ENCODE measurements at places on chromosomes 6 and 20.

DNA sequence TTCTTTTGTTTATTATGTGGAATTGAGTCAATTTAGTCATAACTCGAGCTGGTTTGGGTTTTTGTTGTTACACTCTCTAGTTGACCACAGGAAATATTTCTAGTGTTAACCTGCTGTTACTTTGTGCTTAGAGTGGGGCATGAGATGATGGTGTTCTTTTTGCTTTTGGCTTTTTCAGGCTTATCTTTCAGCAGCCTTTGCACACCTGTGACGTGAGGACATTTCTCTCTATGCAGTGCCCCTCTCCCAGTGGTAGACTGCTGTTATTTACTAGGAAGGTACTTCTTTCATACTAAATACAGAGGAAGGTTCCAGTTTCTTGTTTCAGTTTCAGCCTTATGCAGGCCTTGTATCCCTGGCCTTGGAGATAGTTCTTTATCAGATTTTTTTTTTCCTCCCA, 766.8 kb upstream of the MAN1A1 start:
- H3K27ac ChIP-seq: no peak overlapping the region
- H3K27me3 ChIP-seq: no peaks in the 10 kb centered on the region
- no peak for DNase-seq
- H3K4me3 ChIP-seq: no peak overlapping the region

- no peaks in the 10 kb centered on the region for H3K36me3 ChIP-seq
- no peak overlapping the region for H3K4me3 ChIP-seq
- H3K27me3 ChIP-seq: no peaks in the 10 kb centered on the region
- DNase-seq: no peak
- H3K4me1 ChIP-seq: peaks cover 3% of the 10 kb centered on the region
These were observed 8.0 kb downstream of the REPS1 start for GRCh38 chr6:138979813-138980668.

- H3K36me3 ChIP-seq: no peaks in the 10 kb centered on the region
- H3K27me3 ChIP-seq: no peaks in the 10 kb centered on the region
- no peak overlapping the region for H3K27ac ChIP-seq
- no peak overlapping the region for H3K4me3 ChIP-seq
These were observed 80.9 kb upstream of the TAB2 start for GRCh38 chr6:149236589-149236988.

DNA sequence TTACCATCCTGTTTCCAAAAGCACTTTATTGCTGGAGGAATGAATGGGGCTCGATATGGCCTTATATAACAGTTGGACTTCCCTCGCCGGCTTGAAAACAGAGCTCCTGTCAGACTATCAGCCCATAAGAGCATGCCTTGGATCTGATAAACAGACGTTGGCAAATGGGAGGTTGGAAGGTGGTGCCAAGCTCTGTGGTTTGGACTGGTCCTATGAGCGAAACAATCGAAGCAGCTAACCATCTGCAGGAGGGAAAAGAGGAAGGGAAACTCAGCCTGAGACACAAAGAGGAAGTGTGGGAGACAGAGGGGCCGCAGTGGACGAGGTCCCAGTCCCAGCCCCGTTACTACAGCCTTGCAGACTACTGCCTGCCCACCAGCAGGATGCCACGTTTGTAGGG, 92.9 kb downstream of the TFAP2C start:
- no peak for DNase-seq
- no peak overlapping the region for H3K27ac ChIP-seq

GRCh38 chr20:6680441-6680840, 87.0 kb upstream of the BMP2 start:
- no peak overlapping the region for H3K27ac ChIP-seq
- no peaks in the 10 kb centered on the region for H3K27me3 ChIP-seq
- no peaks in the 10 kb centered on the region for H3K4me1 ChIP-seq
- no peaks in the 10 kb centered on the region for H3K36me3 ChIP-seq
- H3K4me3 ChIP-seq: no peak overlapping the region

GRCh38 chr6:90459225-90459758, 127.6 kb downstream of the MAP3K7 start:
- no peak overlapping the region for H3K27ac ChIP-seq
- H3K27me3 ChIP-seq: no peaks in the 10 kb centered on the region
- H3K36me3 ChIP-seq: no peaks in the 10 kb centered on the region
- peaks cover 38% of the 10 kb centered on the region for H3K4me1 ChIP-seq
- H3K4me3 ChIP-seq: no peak overlapping the region
- DNase-seq: no peak

DNA sequence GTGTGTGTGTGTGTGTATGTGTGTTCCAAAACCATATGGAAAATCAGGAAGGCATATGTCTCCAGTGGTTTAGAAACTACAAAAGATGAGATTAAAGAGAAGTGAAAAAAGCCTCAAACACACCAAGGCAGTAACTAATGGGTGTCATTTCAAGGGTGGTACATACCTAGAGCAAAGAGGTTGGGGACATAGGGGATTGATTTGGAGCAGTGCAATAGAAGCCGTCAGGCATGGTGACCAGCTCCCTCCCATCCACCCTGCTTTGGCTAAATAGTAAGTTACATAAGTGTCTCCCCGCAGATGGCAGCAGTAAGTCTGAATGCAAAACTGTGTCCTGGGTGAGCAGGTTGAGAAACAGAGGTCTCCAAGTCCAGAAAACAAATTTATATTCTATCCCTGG, 10.4 kb upstream of the ELMO2 start:
- DNase-seq: no peak
- no peaks in the 10 kb centered on the region for H3K4me1 ChIP-seq
- no peaks in the 10 kb centered on the region for H3K27me3 ChIP-seq
- no peak overlapping the region for H3K27ac ChIP-seq
- no peaks in the 10 kb centered on the region for H3K36me3 ChIP-seq
- no peak overlapping the region for H3K4me3 ChIP-seq

- H3K27ac ChIP-seq: peak overlapping the region; percentile 89
- H3K27me3 ChIP-seq: no peaks in the 10 kb centered on the region
- peaks cover 45% of the 10 kb centered on the region for H3K4me1 ChIP-seq
- DNase-seq: no peak
- H3K36me3 ChIP-seq: peaks cover 72% of the 10 kb centered on the region
These were observed 5.6 kb downstream of the TAGAP start for GRCh38 chr6:159038914-159039884.

All from effector memory CD4-positive, alpha-beta T cell (primary cell).